ENCODE measurements at places on chromosomes 5 and 9.

- DNase-seq = no peak
Observed at GRCh38 chr5:165673499-165673898, 2168.1 kb downstream of the MAT2B start.

- no peak for DNase-seq
Observed at GRCh38 chr5:95148453-95148852, 136.4 kb downstream of the MCTP1 start.

GRCh38 chr5:112923988-112924387 lies 2.0 kb upstream of the REEP5 start:
- no peak for DNase-seq

- DNase-seq = no peak
Observed at GRCh38 chr5:1648806-1649205, 125.0 kb upstream of the LPCAT1 start.

DNA sequence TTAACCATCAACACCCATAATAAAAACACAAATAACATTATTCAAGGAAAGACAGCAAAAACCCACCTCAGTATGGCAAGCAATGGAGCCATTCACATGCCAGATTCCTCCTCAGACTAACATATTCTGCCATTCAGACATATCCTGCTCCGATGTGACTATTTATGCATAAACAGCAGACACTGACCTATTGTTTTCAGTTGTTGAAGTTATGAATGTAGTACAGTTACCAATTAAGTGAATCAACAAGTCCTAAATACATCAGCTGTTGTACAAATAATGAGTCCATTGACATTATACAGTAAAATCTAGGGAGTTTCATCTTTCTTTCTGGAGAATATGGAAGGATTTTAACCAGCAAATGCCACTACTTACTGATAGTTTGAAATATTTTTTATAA lies 131.7 kb downstream of the DENND1A start:
- no peak for DNase-seq

GRCh38 chr5:31459594-31459993 lies 72.3 kb downstream of the DROSHA start:
- no peak for DNase-seq

- no peak for DNase-seq
Observed at GRCh38 chr9:21153336-21154017, 11.8 kb upstream of the IFNW1 start.

- DNase-seq = no peak
Observed at GRCh38 chr5:143707806-143708205, 104.2 kb upstream of the HMHB1 start.

- no peak for DNase-seq
Observed at GRCh38 chr9:114016101-114016500, 62.0 kb downstream of the AMBP start.

DNA sequence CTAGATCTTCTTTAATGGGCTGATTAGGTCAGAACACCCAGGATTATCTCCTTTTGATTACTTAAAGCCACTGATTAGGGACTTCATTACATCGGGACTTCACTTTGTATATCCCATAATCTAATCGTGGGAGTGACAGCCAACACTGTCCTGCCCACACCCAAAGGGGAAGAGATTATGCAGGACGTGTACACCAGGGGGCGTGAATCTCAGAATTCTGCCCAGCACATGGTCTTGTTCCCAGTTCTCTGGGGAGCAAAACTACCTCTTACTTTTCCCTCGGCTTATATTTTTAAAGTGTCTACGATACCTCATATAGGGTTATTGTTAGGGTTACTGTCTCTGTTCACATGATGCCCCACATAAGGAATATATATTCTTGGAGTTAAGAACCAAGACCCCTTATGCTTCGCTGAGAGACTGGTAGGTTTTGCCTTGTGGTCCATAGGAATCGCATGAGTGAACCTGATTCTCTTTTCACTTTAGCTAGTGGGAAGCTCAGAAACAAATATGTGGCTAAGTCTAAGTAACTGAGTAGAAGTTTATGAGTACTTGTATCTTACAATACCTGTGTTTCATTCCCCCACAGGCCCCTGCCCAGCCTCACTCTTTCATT lies 192.7 kb downstream of the GNA14 start:
- no peak for DNase-seq

- DNase-seq = no peak
Observed at GRCh38 chr9:132943651-132944293, 644 bp downstream of the TSC1 start.

Data from central memory CD4-positive, alpha-beta T cell (primary cell).